Stimulated activated CD4-positive, alpha-beta T cell treated with anti-CD3 and anti-CD28 coated beads, Interleukin-12 subunit alpha, Interleukin-12 subunit beta, amount 100 ng/mL, for 24 hours (primary cell): ENCODE measurements at places on chromosomes 6 and 20.

- DNase-seq: no peak
Observed at GRCh38 chr6:89612121-89612520, 26.4 kb downstream of the LYRM2 start.

DNA sequence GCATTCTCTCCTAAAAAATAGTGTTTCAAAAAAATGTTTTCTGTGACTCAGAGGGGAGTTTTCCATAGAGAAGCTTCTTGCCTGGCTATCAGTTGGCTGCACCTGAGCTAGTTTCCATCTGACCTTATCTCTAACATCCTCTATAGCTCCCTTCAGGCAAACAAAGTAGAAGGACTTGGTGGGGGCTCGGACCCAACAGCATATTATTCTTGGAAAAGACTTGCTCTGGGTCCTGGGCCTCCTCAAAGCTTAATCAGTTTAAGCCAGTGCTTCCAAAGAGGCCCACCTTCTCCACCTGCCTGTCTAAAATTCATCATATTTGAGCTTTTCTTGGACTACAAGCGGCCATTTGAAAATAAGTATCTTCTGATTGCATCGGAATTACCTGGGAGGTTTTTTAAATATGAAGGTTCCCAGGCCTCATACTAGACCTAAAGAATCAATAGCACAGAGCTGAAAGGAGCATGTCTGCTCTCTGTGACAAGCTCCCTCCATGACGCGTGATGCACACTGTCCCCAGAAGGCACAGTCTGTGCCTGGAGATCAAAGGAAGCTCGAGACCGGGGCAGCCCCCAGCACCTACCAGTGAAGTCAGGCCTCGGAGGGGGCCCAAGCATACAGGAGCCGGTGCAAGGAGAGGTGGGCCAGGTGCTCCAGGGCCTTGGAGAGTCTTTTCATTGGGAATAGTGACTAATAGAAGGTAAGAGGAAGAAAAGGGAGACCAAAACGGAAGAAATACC, 80.6 kb upstream of the HIVEP1 start:
- no peak for DNase-seq

GRCh38 chr6:3061501-3061941, 6.8 kb upstream of the RIPK1 start:
- DNase-seq: no peak

DNA sequence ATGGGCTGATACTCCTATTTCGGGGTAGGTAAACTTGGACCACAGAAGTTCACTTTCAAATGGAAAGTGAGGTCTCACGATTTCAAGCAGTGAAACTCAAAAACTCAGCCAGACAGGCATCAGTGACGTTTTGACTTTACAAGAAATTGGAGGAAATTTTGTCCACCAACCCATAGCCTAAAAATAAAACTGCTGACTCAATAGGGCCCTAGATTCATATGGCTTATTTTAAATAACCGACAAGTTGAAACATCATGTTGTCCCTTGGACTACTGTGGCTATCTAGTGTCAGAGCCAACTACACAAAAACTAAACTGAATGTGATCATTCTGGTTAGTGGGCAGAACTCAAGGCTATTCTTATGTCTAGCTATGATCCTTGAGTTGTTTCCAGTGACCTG, 486.3 kb downstream of the GRIK2 start:
- no peak for DNase-seq

DNA sequence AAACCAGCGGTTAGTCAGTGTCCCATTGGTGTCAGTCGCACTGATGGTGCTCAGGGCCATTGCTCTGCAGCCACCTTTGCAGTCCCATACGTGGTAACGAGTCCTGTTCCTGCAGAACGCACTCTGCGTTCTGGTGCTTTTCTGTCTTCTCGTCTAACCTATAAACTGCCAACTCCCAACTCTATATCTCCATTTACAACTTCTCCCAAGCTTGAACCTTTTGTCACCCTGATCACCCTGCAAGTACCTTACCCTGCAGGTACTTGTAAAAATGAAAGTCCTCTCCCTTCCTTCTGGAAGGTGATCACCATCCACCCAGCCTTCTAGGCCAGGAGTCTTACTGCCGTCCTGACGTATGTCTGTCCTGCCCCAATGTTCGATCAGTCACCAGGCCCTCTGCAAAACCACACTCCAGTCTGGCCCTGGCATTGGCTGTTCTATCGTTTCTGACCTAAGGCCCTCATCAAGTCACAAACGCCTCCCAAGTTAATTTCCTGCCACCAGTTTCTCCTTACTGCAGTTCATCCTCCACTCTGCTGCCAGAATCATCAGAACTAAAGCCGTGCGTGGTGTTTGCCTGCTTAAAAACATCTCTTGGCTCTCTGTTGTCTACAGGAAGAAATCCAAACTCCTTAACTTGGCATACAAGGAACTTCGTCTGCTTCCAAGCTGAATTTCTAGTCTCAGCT, 7.9 kb downstream of the RREB1 start:
- no peak for DNase-seq
